Natural killer cell (primary cell): ENCODE measurements at places on chromosomes 5 and 9. TPM values are rescaled to one million over a fixed set of nuclear protein-coding genes. Genes with fewer than 3 reads are reported as not detected.

The LIFR gene
- not detected for total RNA-seq

The CARTPT gene
- total RNA-seq: not detected

The DMRT2 gene
- total RNA-seq: not detected

The RGS7BP gene
- total RNA-seq: not detected

DNA sequence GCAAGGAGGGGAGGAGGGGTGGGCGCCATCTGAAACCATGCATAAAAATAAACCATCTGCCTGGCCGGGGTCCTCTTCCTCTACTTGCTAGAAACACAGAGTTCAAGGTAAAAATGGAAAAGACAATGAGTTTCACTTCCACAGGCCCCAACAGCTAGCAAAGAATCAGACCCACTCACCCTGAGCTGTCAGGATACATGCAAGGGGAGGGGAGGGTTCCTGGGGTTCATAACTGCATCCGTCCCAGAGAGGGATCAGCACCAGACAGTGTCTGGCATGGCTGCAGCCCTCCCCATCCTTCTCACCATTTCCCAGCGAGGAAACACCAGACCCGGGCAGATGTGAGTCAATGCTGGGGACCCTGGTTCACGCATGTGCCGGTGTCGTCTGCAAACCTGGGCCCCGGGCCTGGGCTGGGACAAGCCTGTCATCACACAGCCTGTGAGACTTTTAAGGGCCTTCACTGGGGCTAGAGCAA lies 55.4 kb downstream of the SEMA4D start:
- H3K4me3 ChIP-seq: no peak overlapping the region
- H3K4me1 ChIP-seq: peaks cover 95% of the 10 kb centered on the region
- H3K27me3 ChIP-seq: no peaks in the 10 kb centered on the region
- DNase-seq: no peak

GRCh38 chr5:80555099-80555498 lies 15.0 kb downstream of the ANKRD34B start:
- no peaks in the 10 kb centered on the region for H3K36me3 ChIP-seq
- H3K27ac ChIP-seq: no peak overlapping the region

- peaks cover 15% of the 10 kb centered on the region for H3K4me1 ChIP-seq
- no peaks in the 10 kb centered on the region for H3K27me3 ChIP-seq
- peak; percentile 64 for DNase-seq
- peak within 1 kb of the TSS; percentile 49 for H3K27ac ChIP-seq
- H3K4me3 ChIP-seq: peak within 1 kb of the TSS; percentile 61
These were observed at the start of gene SLC27A4 for GRCh38 chr9:128339761-128340690. Gene SLC27A4 (plus strand): TSS chr9:128340527. CDS start chr9:128343133, 2,606 bp downstream.

DNA sequence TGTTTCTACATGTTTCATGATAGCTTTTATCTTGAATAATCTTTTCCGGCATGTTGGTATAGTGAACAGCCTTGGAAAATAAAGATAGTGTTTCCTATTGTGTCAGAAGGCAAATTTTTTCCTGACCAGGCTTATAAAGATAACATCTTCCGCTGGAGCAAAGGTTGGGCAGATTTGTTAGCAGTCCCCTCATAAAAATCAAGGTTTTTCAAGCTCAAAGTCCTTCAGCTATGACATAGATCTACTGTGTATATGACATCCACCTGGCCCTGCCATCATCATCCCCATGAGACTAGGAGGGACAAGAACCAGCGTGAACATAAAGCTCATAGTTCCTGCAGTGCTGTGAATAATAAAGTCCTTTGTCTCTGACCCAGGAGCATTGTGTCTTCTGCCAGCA lies 30.4 kb upstream of the OTULINL start:
- no peak for DNase-seq
- no peak overlapping the region for H3K4me3 ChIP-seq
- H3K4me1 ChIP-seq: no peaks in the 10 kb centered on the region
- H3K27me3 ChIP-seq: no peaks in the 10 kb centered on the region

- H3K27me3 ChIP-seq: no peaks in the 10 kb centered on the region
- no peak for DNase-seq
- H3K27ac ChIP-seq: no peak overlapping the region
- H3K4me1 ChIP-seq: no peaks in the 10 kb centered on the region
These were observed 57.9 kb downstream of the PTCD2 start for GRCh38 chr5:72377910-72378638.

DNA sequence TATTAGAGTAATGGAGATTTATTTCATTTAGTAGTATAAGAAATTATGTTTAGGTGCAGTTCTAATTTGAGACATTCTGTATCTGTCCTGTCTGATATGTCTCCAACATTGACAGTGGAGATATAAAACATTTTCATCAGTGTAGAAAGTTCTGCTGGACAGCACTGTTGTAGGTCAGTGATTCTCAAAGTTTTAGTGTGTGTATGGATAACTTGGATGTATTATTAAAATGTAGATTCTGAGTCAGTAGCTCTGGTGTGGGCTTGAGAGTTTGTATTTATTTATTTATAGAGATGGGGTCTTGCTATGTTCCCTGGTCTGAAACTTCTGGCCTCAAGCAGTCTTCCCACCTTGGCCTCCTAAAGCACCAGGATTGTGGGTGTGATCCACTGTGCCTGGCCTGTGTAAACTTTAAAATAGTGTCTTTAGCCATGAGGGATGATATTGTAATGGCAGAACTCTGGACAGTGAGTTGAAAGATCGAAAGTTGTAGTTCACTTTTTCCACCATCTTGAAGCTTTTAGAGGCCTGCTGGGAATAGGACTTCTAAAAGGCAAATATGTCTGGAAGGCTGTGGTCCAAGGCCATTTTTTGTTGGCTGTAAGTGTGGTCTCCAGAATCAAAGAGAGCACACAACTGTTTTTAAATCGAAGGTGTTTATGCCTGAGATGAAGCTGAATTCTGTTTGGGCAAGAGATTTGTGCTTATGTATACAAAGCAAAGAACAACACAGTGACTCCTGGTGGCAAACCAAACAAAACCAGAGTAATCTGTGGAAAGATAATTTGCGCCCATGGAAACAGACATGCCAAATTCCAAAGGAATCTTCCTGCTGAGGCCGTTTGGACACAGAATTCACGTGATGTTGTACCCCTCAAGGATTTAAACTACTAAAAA lies 12.4 kb downstream of the UBAP1 start:
- H3K27me3 ChIP-seq: no peaks in the 10 kb centered on the region
- DNase-seq: no peak
- no peak overlapping the region for H3K27ac ChIP-seq
- H3K36me3 ChIP-seq: no peaks in the 10 kb centered on the region
- no peak overlapping the region for H3K4me3 ChIP-seq
- peaks cover 46% of the 10 kb centered on the region for H3K4me1 ChIP-seq

DNA sequence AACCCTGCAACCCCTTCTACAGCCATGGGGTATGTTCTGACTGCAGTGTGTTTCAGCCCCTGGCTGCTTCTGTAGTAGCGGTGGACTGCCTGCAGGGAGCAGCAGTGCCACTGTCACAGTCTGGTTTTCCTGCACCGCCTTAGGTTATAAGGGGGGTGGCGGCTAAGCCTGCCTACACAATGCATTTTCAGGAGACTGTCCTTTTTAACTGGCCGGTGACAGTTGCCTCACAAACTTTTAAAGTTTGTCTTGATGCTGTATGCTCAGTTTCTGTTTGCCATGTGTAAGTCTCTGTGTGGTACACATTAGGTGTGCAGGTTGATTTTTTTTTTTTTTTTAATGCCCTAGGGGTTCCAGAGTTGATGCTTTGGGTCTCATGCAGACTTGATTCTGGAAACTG lies 53.0 kb downstream of the NUP214 start:
- no peak overlapping the region for H3K4me3 ChIP-seq
- H3K27me3 ChIP-seq: no peaks in the 10 kb centered on the region
- peaks cover 5% of the 10 kb centered on the region for H3K4me1 ChIP-seq
- H3K27ac ChIP-seq: no peak overlapping the region
- peaks cover 64% of the 10 kb centered on the region for H3K36me3 ChIP-seq

- H3K4me1 ChIP-seq: no peaks in the 10 kb centered on the region
- no peaks in the 10 kb centered on the region for H3K27me3 ChIP-seq
- H3K27ac ChIP-seq: no peak overlapping the region
These were observed 26.5 kb upstream of the MROH2B start for GRCh38 chr5:41097642-41098041.
